ENCODE measurements at places on chromosomes 16 and 17.

- DNase-seq: no peak
Observed at GRCh38 chr17:7888184-7888920, at the start of gene CHD3. CHD3 (plus strand) TSS chr17:7888789; CDS start chr17:7889001, 212 bp downstream.

GRCh38 chr16:1300664-1301476 is 8.6 kb upstream of the UBE2I start:
- no peak for DNase-seq

GRCh38 chr17:39702901-39703893 is 3.3 kb downstream of the ERBB2 start:
- no peak for DNase-seq

DNA sequence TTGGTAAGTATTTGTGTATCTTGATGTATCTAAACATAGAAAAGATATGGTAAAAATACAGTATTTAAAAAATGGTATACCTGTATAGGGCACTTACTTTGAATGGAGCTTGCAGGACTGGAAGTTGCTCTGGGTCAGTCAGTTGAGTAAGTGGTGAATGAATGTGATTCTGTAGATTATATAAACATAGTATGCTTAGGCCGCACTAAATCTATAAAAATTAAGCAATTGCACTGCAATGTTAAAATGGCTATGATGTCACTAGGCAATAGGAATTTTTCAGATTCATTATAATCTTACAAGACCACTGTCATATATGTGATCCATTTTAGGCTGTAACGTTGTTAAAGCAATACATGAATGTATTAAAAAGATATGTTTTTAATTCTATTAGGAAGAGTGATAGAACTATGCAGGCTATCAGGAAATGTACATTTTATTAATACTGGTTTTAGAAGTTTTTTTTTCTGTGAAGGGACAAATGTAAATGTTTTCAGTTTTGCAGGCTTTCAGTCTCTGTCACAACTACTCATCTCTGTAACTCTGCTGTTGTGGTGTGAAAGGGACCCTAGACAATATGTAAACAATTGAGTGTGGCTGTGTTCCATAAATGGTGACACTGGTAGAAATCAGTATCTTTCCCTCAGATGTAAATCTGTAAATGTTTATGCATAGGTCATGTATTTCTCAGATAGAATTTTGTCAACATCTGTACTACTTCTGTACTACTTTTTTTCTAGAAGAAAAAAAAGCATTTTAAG is 10.5 kb downstream of the CBFB start:
- no peak for DNase-seq

GRCh38 chr16:86566601-86566965 is at the start of gene FOXC2:
FOXC2 (plus strand) TSS chr16:86566829; CDS start chr16:86567336, 507 bp downstream.
- peak; percentile 88 for DNase-seq

DNA sequence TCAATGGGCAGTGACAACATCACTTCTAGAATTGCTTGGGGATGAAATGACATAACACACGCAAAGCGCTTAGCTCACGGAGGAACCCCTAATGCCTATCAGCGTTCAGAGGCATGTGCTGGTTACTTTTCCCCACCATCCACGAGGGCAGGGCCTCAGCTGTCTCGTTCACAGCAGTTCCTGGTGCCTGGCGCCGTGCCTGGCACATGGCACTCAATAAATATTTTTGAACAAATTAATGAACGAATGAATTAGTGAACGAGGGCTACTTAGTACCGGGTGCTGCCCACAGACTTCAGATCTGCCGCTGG is 14.1 kb upstream of the CIBAR2 start:
- no peak for DNase-seq

DNA sequence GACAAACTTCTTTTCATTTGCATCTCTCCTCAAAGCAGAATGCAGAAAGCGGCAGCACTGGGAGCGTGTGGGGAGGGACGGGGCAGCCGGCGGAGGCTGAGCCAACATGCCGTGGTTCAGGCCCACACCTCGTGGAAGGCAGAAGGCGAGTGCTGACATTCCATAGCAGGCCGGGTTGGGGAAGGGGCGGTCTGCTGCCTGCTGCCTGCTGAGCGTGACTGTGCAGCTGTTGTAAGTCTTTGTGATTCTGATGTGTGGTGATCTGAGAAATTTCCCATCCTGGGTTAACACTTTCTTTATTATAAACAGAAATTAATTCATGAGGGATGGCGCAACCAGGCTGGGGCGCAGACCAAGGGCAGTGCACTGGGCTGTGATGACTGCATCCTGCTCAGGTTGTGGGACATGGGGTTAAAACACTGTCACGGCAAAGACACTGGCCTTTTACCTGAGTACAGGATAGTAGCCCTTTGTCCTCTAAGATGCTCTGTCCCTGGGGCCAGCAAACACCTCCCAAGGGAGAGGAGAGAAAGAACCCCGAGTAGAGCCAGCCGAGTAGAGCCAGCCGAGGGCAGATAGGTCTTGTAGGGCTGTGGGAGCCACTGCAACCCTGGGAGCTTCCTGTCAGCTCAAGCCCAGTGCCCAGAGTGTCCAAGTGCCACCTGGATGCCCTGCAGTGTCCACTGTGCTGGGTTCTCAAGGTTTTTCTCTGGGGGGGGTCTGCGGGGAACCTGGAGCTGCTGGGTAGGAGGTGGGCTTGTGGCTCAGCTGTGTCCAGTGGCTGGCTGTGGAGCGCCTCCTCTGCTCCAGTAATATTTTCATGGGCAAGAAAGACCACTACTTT is 8.8 kb upstream of the DNASE1 start:
- no peak for DNase-seq

DNA sequence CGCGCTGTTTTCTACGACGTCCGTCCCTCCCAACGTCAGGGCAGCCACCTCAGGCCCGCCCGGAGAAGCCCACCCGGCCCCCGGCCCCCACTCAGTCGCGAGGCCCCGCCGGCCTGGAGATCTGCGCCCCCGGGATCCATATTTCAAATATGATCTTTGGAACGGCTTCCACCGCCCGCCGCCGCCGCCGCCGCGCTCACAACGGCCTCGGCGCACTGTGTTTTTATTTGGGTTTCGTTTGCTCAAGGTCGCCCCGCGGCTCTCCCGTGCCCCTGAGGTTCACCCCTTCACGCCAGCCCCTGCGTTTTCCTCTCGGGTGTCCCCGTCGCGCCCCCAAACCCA is 4.2 kb upstream of the CBX4 start:
- DNase-seq: no peak

Measured in HS-27A (cell line).